Daoy (cell line): ENCODE measurements at places on chromosomes 3 and 15. TPM values are rescaled to one million over a fixed set of nuclear protein-coding genes. Genes with fewer than 3 reads are reported as not detected.

Gene GOLGA8T
- total RNA-seq: 1.5 TPM in 1 of 2 replicates, not detected in the other

Gene CIP2A
- 59.8 and 69.6 TPM in 2 replicates for total RNA-seq

Gene VEPH1
- total RNA-seq: 74.1 and 87.1 TPM in 2 replicates

Gene WDR93
- 0.06 TPM in 1 of 2 replicates, not detected in the other for total RNA-seq

Gene LRRK1
- 7.1 and 7.2 TPM in 2 replicates for total RNA-seq

Gene BBX
- 38.7 and 52.3 TPM in 2 replicates for total RNA-seq

Gene RNU5B-1
- not detected in 2 replicates for total RNA-seq

Gene OXSR1
- total RNA-seq: 22.6 and 23.6 TPM in 2 replicates

Gene P2RY1
- total RNA-seq: under 0.01 and 0.03 TPM in 2 replicates

Gene COL6A6
- total RNA-seq: 0.21 and 0.63 TPM in 2 replicates

Gene SLC22A14
- total RNA-seq: 0.39 TPM in 1 of 2 replicates, not detected in the other

Gene PTX3
- 48.3 and 49.5 TPM in 2 replicates for total RNA-seq

Gene SNX22
- not detected in 2 replicates for total RNA-seq

Gene CFAP91
- 1.8 and 2.0 TPM in 2 replicates for total RNA-seq

Gene KIF9
- 14.8 and 29.4 TPM in 2 replicates for total RNA-seq

Gene ERICH6
- total RNA-seq: not detected in 2 replicates

Gene MESP2
- 0.29 and 0.54 TPM in 2 replicates for total RNA-seq

Gene ADAMTSL3
- total RNA-seq: 0.12 and 0.34 TPM in 2 replicates

Gene LCTL
- total RNA-seq: 0.57 TPM in 1 of 2 replicates, not detected in the other

Gene ANKRD63
- total RNA-seq: 0.63 and 0.97 TPM in 2 replicates

Gene LACTB
- 60.3 and 61.8 TPM in 2 replicates for total RNA-seq

Gene CHRFAM7A
- total RNA-seq: 8.4 and 17.5 TPM in 2 replicates

Gene POLQ
- 9.5 and 13.2 TPM in 2 replicates for total RNA-seq

Gene ADIPOQ
- total RNA-seq: not detected in 2 replicates

Gene SNTN
- not detected in 2 replicates for total RNA-seq

Gene GOLGA6B
- not detected in 2 replicates for total RNA-seq

Gene ANO10
- total RNA-seq: 14.6 and 17.4 TPM in 2 replicates
